ENCODE measurements at places on chromosomes 16 and 17. TPM values are rescaled to one million over a fixed set of nuclear protein-coding genes. Genes with fewer than 3 reads are reported as not detected.

The HS3ST3A1 gene
- total RNA-seq, result 9.7 TPM

The MCRIP1 gene
- total RNA-seq, result 100 TPM

The MYADML2 gene
- total RNA-seq, result 0.16 TPM

The DBF4B gene
- 4.6 TPM for total RNA-seq

GRCh38 chr17:79919862-79920720, 80.9 kb upstream of the CBX4 start:
- no peak for DNase-seq

- DNase-seq, result peak; percentile 98
These were observed at the start of gene ARMC5 for GRCh38 chr16:31458844-31459686. Gene ARMC5 (plus strand): TSS chr16:31459501. CDS start chr16:31459525, 24 bp downstream.

DNA sequence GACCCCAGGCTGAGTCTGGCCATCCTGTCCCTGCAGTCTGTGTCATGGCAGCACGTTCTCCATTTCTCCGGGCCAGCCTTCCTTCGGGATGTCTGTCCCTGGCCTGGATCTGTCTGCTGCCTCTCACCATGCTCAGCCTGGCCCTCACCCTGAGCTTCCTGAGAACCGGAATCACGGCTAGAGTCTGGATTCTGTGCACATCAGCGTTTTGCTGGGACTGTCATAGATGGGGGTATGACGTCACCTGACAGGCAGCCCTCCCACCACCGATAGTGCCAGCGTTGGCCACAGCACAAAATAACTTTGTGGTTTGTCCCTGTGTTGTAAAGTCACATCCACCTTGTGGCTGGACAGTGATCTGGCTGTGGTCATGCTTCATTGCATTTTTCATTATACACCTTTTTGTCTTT, 59.2 kb downstream of the B9D1 start:
- DNase-seq, result peak; percentile 59

DNA sequence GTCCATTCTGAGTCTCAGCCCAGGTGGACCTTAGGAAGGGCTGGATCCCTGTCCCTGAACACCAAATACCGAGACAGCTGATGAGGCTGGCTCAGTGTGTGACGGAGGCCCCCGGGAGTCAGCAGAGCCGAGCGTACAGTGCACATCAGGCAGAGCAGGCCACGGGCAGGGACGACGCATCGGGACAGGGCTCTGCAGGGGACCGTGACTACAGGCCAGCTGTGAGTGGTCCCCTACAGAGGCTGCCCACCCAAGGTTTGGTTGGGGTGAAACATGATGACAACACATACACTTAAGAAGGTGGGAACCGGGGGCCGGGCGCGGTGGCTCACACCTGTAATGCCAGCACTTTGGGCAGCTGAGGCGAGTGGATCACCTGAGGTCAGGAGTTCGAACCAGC, 6.4 kb downstream of the CCDC137 start:
- DNase-seq, result no peak

- DNase-seq, result no peak
These were observed 3.7 kb upstream of the SLC16A11 start for GRCh38 chr17:7047566-7047965.

GRCh38 chr16:19823322-19823721, 61.3 kb downstream of the GPRC5B start:
- peak; percentile 58 for DNase-seq

- DNase-seq, result no peak
These were observed 109.6 kb downstream of the CLEC16A start for GRCh38 chr16:11053916-11054460.

- DNase-seq, result no peak
These were observed 2.3 kb upstream of the SCRN2 start for GRCh38 chr17:47843391-47843730.

DNA sequence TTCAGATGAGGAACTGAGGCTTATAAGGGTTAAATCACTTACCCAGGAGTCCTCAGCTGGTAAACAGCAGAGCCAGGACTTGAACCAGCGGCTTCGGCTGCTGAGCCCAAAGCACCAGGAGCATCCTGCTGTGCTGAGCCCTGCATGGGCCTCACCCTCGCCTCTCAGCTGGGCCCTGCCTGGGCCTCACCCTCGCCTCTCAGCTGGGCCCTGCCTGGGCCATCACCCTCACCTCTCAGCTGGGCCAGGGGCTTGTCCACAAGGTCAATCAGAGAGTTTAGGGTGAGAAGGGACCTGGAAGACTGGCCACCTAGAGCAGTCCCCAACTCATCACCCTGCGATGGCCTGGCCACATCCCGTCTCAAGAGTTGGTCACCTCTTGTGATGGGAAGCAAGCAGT, 4.2 kb downstream of the STAC2 start:
- DNase-seq, result no peak
